ENCODE measurements at places on chromosomes 4 and X. TPM values are rescaled to one million over a fixed set of nuclear protein-coding genes. Genes with fewer than 3 reads are reported as not detected.

Gene SPANXA2
- total RNA-seq, result not detected

Gene RIBC1
- total RNA-seq, result 0.43 TPM

Gene RBM47
- 70.5 TPM for total RNA-seq

Gene SSX2
- not detected for total RNA-seq

Gene TRIM61
- under 0.01 TPM for total RNA-seq

Gene PLP1
- total RNA-seq, result not detected
